Activated CD4-positive, alpha-beta T cell treated with anti-CD3 and anti-CD28 coated beads, Interleukin-2, amount 10 ng/mL, durations not matched to agents 7 days and 5 days (primary cell): ENCODE measurements at places on chromosomes 4 and X. TPM values are rescaled to one million over a fixed set of nuclear protein-coding genes. Genes with fewer than 3 reads are reported as not detected.

TDO2 gene
- total RNA-seq: not detected

PRMT9 gene
- 12.0 TPM for total RNA-seq

SERPINA7 gene
- not detected for total RNA-seq

NPY1R gene
- not detected for total RNA-seq

ETDB gene
- not detected for total RNA-seq

GC gene
- not detected for total RNA-seq

PDE5A gene
- 0.21 TPM for total RNA-seq

MCF2 gene
- total RNA-seq: 0.48 TPM

SLC26A1 gene
- total RNA-seq: 0.17 TPM

FGF2 gene
- 0.02 TPM for total RNA-seq

ZDHHC15 gene
- 0.04 TPM for total RNA-seq

SLC6A14 gene
- not detected for total RNA-seq

NCAPG gene
- total RNA-seq: 102 TPM

GRCh38 chr4:169582203-169582602, 30.2 kb downstream of the NEK1 start:
- no peak overlapping the region for H3K27ac ChIP-seq
- no peak overlapping the region for H3K4me3 ChIP-seq
- DNase-seq: no peak
- H3K27me3 ChIP-seq: no peaks in the 10 kb centered on the region

GRCh38 chr4:156038772-156039171, 85.1 kb upstream of the CTSO start:
- H3K4me1 ChIP-seq: no peaks in the 10 kb centered on the region
- no peaks in the 10 kb centered on the region for H3K27me3 ChIP-seq
- no peak overlapping the region for H3K4me3 ChIP-seq
- no peak overlapping the region for H3K27ac ChIP-seq
- no peaks in the 10 kb centered on the region for H3K36me3 ChIP-seq
- no peak for DNase-seq

- H3K4me3 ChIP-seq: no peak overlapping the region
- no peak overlapping the region for H3K27ac ChIP-seq
- DNase-seq: no peak
- no peaks in the 10 kb centered on the region for H3K27me3 ChIP-seq
- H3K4me1 ChIP-seq: peaks cover 17% of the 10 kb centered on the region
Observed at GRCh38 chr4:81116566-81116965, 86.1 kb downstream of the BMP3 start.

DNA sequence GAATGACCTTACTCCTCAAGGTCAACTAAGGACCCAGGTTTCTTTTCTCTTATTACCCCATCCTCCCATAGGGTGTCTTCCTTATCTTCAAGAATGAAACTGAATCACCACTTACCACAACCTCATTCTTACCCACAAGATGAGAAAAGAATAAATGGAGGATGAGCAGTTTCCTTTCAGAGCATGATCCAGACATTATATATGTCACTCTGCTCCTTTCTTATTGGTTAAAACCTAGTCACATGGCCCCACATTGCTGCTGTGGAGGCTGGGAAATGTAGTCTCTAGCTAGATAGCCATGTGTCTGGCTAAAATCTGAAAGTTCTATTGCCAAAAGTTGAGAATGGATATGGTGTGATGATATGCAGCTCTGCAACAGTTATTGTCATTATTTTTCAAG, 62.4 kb upstream of the RAI2 start:
- H3K27ac ChIP-seq: no peak overlapping the region
- no peaks in the 10 kb centered on the region for H3K27me3 ChIP-seq
- H3K36me3 ChIP-seq: no peaks in the 10 kb centered on the region
- peaks cover 9% of the 10 kb centered on the region for H3K4me1 ChIP-seq

GRCh38 chr4:10599574-10599973, 85.0 kb downstream of the CLNK start:
- no peaks in the 10 kb centered on the region for H3K27me3 ChIP-seq
- H3K4me1 ChIP-seq: no peaks in the 10 kb centered on the region
- no peak overlapping the region for H3K4me3 ChIP-seq

GRCh38 chr4:139813881-139814280, 148.3 kb downstream of the MGST2 start:
- H3K36me3 ChIP-seq: no peaks in the 10 kb centered on the region
- H3K27ac ChIP-seq: no peak overlapping the region
- DNase-seq: no peak
- H3K4me1 ChIP-seq: no peaks in the 10 kb centered on the region

- H3K27ac ChIP-seq: no peak overlapping the region
- no peaks in the 10 kb centered on the region for H3K27me3 ChIP-seq
- no peak for DNase-seq
- H3K36me3 ChIP-seq: no peaks in the 10 kb centered on the region
- H3K4me3 ChIP-seq: no peak overlapping the region
Observed at GRCh38 chr4:186485561-186486062, 69.8 kb downstream of the MTNR1A start.

DNA sequence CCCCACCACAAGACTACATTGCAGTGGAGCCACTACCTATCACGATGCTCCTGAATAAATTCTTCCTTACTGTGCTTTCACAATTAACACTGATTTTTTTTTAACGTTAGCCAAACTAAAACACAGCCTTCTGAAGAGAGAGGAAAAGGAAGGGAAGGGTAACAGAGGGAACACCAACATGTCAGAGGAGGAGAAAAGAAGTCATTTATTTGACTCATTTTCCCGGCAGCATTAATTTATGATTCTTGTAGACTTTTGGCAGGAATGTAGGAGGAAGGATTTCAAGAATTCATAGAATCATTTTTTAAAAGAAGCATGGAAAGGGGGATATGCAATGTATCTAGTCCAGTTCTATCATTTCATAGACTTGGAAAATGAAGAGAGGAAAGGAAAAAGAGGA, 74.3 kb upstream of the IQCM start:
- no peak overlapping the region for H3K4me3 ChIP-seq
- no peaks in the 10 kb centered on the region for H3K4me1 ChIP-seq
- no peak for DNase-seq
- no peak overlapping the region for H3K27ac ChIP-seq

GRCh38 chrX:104284507-104284906, 29.8 kb upstream of the ESX1 start:
- H3K27me3 ChIP-seq: peaks cover 5% of the 10 kb centered on the region
- DNase-seq: no peak
- no peaks in the 10 kb centered on the region for H3K4me1 ChIP-seq
- no peak overlapping the region for H3K27ac ChIP-seq
- no peak overlapping the region for H3K4me3 ChIP-seq

- H3K27ac ChIP-seq: no peak overlapping the region
- H3K4me3 ChIP-seq: no peak overlapping the region
- H3K27me3 ChIP-seq: peaks cover 12% of the 10 kb centered on the region
Observed at GRCh38 chr4:119598521-119598920, 30.1 kb downstream of the PDE5A start.

- H3K27me3 ChIP-seq: no peaks in the 10 kb centered on the region
- no peak overlapping the region for H3K4me3 ChIP-seq
- H3K36me3 ChIP-seq: no peaks in the 10 kb centered on the region
Observed at GRCh38 chr4:1494416-1495315, 88.4 kb upstream of the NKX1-1 start.

GRCh38 chrX:40262157-40263013, 164.6 kb upstream of the BCOR start:
- no peak for DNase-seq
- no peak overlapping the region for H3K27ac ChIP-seq
- H3K27me3 ChIP-seq: no peaks in the 10 kb centered on the region
- no peak overlapping the region for H3K4me3 ChIP-seq

- H3K36me3 ChIP-seq: no peaks in the 10 kb centered on the region
- no peak overlapping the region for H3K27ac ChIP-seq
- H3K4me1 ChIP-seq: no peaks in the 10 kb centered on the region
- H3K27me3 ChIP-seq: no peaks in the 10 kb centered on the region
Observed at GRCh38 chr4:135357091-135357490, 1155.5 kb upstream of the PABPC4L start.

DNA sequence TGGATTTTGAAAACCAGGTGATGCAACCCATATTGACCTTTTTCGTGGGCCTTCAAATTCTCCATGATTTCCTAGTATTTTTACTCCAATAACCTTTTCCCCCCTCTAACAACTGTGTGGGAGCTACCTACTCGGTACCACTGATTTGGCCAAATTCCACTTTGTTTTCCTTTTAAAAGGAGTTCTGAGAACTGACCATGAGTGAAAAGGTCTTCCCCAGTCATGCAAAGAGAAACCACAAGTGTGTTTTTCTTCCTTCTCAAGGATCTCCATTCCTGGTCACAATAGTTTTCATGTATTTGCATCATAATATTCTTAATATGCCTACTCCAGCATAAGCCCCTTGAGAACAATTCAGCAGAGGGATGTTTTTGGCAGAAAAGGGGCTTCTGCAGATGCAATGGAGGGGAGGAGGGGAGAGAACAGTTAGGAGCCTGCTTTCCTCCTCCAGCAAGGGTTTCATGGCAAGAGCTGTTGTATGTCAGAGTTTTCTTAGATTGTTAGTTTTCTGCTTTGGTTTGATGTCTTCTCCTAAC, 195.3 kb upstream of the ANXA3 start:
- DNase-seq: no peak
- peaks cover 36% of the 10 kb centered on the region for H3K27me3 ChIP-seq
- no peaks in the 10 kb centered on the region for H3K4me1 ChIP-seq
- no peaks in the 10 kb centered on the region for H3K36me3 ChIP-seq

GRCh38 chr4:110472583-110473329, 3.2 kb upstream of the ENPEP start:
- DNase-seq: no peak
- no peak overlapping the region for H3K4me3 ChIP-seq
- peaks cover 2% of the 10 kb centered on the region for H3K4me1 ChIP-seq
- no peak overlapping the region for H3K27ac ChIP-seq
- H3K27me3 ChIP-seq: peaks cover 3% of the 10 kb centered on the region
- no peaks in the 10 kb centered on the region for H3K36me3 ChIP-seq

- H3K4me1 ChIP-seq: peaks cover 4% of the 10 kb centered on the region
- H3K27me3 ChIP-seq: peaks cover 73% of the 10 kb centered on the region
- no peak overlapping the region for H3K27ac ChIP-seq
- no peak for DNase-seq
- H3K36me3 ChIP-seq: no peaks in the 10 kb centered on the region
- H3K4me3 ChIP-seq: no peak overlapping the region
Observed at GRCh38 chr4:5887361-5888221, 5.3 kb downstream of the CRMP1 start.

DNA sequence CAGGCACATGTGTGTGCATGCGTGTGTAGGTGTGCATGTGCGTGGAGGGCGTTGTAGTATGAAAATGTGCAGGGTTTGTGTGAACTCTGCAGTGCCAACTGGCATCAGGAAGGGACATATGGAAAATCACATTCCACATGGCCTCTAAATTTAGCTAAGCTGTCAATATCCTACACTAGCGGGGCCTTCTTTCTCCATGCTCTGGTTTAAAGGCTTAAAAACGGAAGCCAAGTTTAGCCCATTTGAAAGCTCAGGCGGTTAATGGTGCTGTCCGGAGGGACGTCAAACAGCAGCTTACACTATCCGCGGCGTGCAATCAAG, 144.1 kb upstream of the NOCT start:
- no peak overlapping the region for H3K27ac ChIP-seq
- no peak for DNase-seq
- no peaks in the 10 kb centered on the region for H3K4me1 ChIP-seq
- H3K36me3 ChIP-seq: no peaks in the 10 kb centered on the region
- H3K27me3 ChIP-seq: peaks cover 14% of the 10 kb centered on the region

DNA sequence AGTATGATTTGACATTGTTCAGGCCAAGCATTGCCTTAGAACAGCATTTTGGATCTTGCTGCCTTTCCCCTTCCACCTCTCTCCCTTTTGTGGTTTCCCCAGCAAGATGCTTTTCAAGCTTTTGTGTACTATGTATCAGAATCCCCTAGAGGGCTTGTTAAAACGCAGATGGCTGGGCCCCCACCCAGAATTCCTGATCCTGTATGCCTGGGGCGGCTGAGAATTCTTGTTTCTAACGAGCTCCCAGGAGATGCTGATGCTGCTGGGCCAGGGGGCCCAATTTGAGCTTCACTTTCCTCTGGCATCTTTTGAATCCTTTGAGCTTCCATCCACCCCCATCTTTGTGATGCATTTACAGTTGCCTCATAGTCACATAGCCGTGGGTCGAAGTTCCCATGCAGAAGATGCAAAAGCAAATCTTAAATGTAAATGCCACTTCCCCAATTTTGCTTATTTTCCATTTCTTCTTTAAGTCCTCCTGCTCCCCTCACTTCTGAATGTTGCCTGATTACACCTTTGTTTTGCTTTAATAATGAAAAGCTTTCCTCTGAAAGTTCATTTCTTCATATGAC, 18.5 kb downstream of the HCCS start:
- no peak for DNase-seq
- H3K4me1 ChIP-seq: no peaks in the 10 kb centered on the region
- H3K27me3 ChIP-seq: no peaks in the 10 kb centered on the region
- H3K4me3 ChIP-seq: no peak overlapping the region
- no peak overlapping the region for H3K27ac ChIP-seq

- H3K27me3 ChIP-seq: no peaks in the 10 kb centered on the region
- H3K36me3 ChIP-seq: no peaks in the 10 kb centered on the region
- no peak overlapping the region for H3K27ac ChIP-seq
- DNase-seq: no peak
Observed at GRCh38 chr4:2258091-2259035, 3.5 kb downstream of the MXD4 start.

- H3K4me3 ChIP-seq: no peak overlapping the region
- no peak for DNase-seq
- no peaks in the 10 kb centered on the region for H3K36me3 ChIP-seq
Observed at GRCh38 chrX:12709047-12709446, 82.2 kb upstream of the PRPS2 start.

GRCh38 chrX:47264483-47265173, 31.8 kb downstream of the USP11 start:
- H3K4me1 ChIP-seq: peaks cover 2% of the 10 kb centered on the region
- H3K27me3 ChIP-seq: no peaks in the 10 kb centered on the region
- no peaks in the 10 kb centered on the region for H3K36me3 ChIP-seq
- no peak overlapping the region for H3K27ac ChIP-seq

GRCh38 chr4:47650584-47651130, 165.6 kb downstream of the ATP10D start:
- H3K36me3 ChIP-seq: no peaks in the 10 kb centered on the region
- no peak overlapping the region for H3K27ac ChIP-seq
- H3K4me3 ChIP-seq: no peak overlapping the region
- H3K4me1 ChIP-seq: no peaks in the 10 kb centered on the region
- DNase-seq: no peak

- H3K4me3 ChIP-seq: no peak overlapping the region
- H3K4me1 ChIP-seq: peaks cover 13% of the 10 kb centered on the region
- H3K27ac ChIP-seq: no peak overlapping the region
- DNase-seq: no peak
- no peaks in the 10 kb centered on the region for H3K27me3 ChIP-seq
Observed at GRCh38 chrX:130262231-130262630, 6.5 kb downstream of the ZNF280C start.

GRCh38 chrX:54246866-54247265, 63.8 kb upstream of the FAM120C start:
- H3K4me3 ChIP-seq: no peak overlapping the region
- DNase-seq: no peak
- no peak overlapping the region for H3K27ac ChIP-seq
- no peaks in the 10 kb centered on the region for H3K4me1 ChIP-seq

- H3K36me3 ChIP-seq: peaks cover 21% of the 10 kb centered on the region
- no peaks in the 10 kb centered on the region for H3K27me3 ChIP-seq
- H3K27ac ChIP-seq: no peak overlapping the region
Observed at GRCh38 chr4:38831653-38832052, 25.0 kb downstream of the TLR6 start.
